ENCODE measurements at places on chromosomes 13 and 19.
A peak's percentile ranks its signal among the peaks of the same experiment; 100 is the strongest.

- DNase-seq: peak; percentile 54
These were observed 43.3 kb downstream of the SPATA13 start for GRCh38 chr13:24203811-24204210.

DNA sequence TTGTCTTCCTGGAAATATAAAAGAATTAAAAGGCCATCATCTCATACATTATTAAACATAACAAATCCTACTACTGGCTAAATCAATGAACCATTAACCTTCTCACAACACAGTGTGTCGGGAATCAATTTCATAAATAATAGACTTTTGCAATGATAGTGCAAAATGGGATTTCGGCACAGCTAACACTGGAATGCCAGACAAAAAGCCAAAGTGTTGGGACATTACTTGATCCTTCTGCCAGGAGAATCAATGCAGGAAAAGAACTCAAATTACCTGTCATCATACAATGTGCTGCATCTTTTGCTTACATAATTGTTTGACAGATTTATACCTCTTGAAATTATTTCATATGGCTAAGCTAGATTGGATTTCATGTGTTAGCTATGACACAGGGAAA lies 334.3 kb downstream of the MTUS2 start:
- no peak for DNase-seq

GRCh38 chr13:33218020-33218419 lies 67.5 kb downstream of the STARD13 start:
- DNase-seq: no peak

- DNase-seq: peak; percentile 69
These were observed at the start of gene GAMT for GRCh38 chr19:1401138-1401888. Gene GAMT (minus strand): TSS chr19:1401542. CDS start chr19:1401476, 66 bp downstream.

DNA sequence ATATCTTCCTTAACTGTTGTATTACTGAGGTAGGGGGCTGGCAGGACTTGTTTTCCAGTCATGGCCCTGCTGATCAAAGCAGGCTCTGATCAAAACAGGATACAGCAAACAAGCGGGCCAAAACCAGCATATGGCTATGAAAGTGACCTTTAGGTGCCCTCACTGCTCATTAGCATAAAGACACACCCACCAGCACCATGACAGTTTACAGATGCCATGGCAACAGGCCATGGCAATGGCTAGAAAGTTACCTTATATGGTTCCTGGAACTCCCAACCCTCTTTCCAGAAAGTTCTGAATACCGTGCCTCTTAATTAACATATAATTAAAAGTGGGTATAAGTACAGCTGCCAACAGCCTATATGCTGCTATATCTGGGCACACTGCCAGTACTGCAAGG lies 551.4 kb upstream of the SGCG start:
- DNase-seq: no peak

DNA sequence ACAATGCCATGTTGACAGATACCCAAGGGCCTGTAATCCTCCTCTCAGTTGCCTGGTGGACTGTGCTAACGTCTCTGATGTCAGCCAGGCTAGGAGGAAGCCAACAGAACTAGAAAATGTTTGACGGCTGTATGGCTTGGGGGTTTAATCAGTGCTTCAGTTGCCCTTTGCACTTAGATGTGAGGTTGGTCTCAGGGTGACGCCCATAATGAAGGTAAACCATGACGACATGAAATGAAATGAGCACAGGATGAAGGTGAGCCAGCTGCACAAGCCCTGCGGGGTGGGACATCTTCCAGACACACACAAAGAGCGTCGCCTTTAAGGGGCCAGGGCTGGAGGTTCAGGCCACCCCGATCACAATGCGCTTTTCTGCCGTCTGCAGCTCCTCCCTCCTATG lies 127.2 kb downstream of the CRYL1 start:
- DNase-seq: no peak

DNA sequence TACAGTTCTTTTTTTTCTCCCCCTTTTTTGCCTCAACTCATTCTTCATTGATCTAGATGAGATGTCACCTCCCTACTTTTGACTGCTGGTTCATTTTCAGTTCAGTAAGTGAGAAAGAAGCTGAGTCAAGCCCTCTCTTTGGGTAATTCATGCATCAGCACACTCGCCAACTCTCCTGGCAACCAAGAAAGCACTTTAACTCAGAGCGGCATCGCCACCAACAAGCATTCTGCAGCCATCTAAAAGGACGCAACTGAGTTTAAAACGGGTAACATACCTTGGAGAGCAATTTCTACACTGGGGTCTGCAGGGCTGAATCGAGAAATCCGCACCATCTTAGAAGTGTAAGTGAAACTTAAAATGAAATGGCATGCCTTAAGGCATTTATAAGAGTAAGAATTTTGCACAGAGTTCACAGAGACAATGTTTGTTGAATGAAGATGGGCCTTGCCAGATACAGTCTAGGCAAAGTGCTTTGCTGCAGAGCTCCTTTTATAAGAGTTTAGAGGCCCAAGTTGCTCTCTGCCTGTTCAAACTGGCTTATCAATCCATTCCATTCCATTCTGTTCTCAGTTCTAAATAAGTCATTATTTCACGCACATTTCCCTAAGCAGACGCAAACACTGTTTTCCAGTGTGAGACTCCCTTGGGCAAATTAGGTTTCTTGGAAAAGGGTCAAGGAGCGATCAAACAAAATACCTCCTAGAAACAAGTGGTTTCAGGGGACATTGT lies 338.0 kb downstream of the ENOX1 start:
- DNase-seq: no peak

GRCh38 chr13:21124852-21125251 lies 51.5 kb downstream of the SKA3 start:
- DNase-seq: no peak

DNA sequence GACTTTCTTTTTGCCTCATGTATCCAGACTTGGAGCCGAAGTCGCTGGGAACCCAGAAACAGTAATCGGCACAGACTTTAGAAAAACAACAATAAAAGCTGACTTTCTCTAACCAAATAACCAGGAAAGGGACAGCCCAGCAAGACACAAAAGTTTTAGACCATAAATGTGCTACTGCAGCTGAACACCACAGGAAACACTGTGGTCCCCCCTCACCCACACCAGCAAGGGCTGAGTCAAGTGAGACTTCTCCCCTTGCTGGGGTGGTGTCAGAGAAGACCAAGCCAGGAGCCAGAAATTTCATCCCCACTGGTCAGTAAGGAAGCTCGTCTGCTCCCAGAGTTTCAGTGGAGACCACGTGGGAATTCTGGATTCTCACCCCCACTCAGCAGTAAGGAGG lies 70.6 kb downstream of the ESD start:
- peak; percentile 11 for DNase-seq

DNA sequence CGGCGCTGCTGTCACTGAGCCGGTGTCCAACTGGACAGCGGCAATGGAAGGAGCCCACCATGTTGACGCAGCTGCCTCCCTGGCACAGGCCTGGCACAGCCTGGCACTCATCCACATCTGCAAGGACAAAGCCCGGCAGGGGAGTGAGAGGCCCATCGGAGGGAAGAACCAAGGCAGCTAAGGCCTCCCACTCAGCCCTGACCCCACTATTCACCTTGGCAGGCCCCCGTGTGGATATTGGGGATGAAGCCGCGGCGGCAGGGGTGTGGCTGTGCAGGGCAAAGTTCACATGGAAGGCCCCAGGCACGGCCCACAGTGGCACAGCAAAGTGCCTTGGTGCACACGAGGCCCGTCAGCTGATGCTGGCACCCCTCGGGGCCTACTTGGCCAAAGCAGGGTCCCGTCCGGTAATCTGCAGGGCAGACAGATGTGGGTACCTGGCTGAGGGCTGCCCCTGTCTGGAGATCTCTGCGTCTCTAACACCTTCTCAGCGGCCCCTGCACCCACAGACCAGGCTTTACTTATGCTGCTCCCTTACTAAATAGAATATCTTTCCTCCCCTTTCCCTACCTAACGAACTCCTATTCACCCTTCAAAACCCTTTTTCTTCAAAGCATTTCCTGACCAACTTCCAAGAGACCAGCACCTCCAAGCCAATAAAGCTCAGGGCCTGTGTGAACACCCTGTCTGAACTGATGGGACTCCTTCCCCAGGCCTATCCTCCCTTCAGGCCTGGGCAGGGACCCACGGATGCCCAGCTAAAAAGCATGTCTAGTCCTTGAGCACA lies 7.5 kb downstream of the FBN3 start:
- no peak for DNase-seq

- DNase-seq: no peak
These were observed 114.8 kb downstream of the SUCLA2 start for GRCh38 chr13:47886314-47886713.

DNA sequence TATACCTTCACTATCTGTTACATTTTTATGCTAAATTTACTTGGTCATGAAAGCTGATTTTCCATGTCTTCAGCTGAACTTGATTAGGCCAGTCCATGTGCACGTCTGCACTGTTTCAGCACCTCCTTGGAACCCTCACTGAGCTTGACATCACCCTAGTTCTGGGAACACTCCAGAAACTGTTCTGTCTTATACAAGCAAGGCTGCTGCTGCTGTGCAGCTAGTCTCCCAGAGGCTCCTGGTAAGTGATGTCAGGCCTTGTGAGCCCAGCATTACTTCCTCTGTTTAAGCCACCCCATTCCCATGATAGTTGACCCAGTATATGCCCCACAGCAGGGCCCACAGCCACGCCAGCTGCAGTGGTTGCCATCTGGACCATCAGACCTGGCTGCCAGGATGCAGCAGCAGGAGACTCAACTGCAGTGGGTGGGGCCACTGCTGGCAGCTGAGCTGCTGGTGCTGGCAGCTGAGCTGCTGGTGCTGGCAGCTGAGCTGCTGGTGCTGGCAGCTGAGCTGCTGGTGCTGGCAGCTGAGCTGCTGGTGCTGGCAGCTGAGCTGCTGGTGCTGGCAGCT lies 90.5 kb upstream of the AKAP11 start:
- no peak for DNase-seq

DNA sequence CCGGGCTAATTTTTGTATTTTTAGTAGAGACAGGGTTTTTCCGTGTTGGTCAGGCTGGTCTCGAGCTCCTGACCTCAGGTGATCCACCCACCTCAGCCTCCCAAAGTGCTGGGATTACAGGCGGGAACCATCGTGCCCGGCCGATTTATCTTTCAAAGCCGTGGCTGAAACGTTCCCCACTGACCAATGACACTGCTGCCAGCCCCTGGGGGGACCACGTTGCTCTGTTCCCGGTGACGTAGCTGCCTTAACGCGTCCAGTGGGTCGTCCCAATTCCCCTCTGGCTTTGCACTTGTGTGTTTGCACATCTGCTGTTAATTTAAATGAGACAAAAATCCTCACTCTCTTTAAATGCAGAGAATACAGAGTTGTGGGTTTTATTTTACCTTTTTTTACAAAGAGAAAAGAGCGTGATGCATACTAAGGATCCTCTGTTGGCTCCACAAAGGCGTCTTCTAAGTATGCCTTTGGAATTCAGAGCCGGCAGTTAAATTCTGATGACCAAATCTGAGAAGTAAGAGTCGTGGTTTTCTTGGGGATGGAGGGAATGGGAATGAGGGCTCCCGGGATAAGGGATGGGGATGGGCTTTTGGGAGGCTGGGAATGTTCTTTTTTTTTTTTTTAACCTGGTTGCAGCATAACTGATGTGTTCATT lies 18.6 kb upstream of the LMTK3 start:
- no peak for DNase-seq
